ENCODE measurements at places on chromosomes 3 and 15.

GRCh38 chr3:53104762-53105161 is 25.5 kb downstream of the RFT1 start:
- DNase-seq: no peak

DNA sequence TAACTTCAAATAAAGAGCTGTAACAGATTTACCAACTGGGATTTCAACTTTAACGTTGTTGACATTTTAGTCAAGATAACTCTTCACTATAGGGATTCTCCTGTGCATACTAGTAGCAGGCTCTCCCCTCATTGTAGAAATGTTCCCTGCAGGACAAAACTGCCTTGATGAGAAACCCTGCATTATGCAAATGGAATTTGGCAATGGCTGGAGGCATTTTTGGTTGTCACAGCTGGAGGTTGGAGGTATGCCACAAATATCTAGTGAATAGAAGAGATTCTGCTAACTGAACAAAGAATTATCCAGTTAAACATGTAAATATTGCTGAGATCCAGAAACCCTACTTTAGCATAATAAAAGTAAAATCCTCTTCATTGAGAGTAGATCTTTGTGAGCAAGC is 928.8 kb upstream of the ALCAM start:
- no peak for DNase-seq

GRCh38 chr3:112512320-112512719 is 13.0 kb upstream of the BTLA start:
- DNase-seq: no peak

- DNase-seq: no peak
Measured at GRCh38 chr3:120441776-120442175, 9.0 kb downstream of the FSTL1 start.

DNA sequence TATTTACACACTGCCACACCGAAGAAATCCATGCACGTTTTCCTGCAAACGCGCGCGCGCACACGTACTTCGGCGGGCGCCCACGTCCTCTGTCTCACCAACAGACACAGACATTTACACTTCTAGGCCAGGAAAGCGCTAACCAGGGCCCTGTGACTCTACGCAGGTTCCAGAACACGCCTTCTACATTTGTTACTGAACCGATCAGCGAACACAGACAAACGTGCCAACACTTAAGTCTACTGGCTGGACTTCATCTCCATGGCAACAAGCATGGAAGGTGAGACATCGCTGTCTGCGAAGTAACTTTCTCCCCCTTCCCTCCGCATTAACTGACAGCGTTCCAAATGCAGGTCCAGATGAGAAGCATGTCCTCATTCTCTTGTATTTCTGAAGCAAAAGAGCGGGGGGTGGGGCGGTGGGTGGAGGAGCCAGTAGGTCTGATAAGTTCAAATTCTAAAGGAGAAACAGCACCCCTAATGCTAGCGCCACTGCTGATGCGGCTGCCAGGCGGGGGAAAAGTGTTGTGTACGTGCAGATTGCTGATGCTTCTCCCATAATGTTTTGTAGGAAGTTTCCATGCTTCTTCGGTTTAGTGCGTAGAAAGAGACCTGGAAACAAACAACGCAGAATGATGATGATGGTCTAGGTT is at the start of gene CTXN2:
Gene CTXN2, plus strand, starts transcription at position 92 of the 652 bp plus-strand sequence. CDS start 9,636 bp downstream, outside the sequence.
- DNase-seq: no peak

DNA sequence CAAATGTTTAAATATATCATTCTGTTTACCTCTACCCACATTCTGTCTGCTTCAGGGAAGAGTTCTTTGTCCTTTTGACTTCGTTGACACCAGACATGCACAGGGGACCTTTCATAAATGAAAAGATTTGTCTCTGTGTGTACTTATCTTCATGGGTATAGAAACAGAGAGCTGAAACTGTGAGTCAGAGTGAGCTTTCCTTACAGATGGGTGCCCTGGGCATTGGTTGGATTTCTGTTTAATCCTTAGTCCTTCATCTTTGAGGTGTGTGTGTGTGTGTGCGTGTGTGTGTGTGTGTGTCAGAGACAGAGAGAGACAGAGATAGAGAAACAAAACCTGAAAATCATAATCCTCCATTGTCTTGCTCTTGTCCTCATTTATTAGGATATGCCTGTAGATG is 517.4 kb downstream of the TUSC7 start:
- DNase-seq: no peak

DNA sequence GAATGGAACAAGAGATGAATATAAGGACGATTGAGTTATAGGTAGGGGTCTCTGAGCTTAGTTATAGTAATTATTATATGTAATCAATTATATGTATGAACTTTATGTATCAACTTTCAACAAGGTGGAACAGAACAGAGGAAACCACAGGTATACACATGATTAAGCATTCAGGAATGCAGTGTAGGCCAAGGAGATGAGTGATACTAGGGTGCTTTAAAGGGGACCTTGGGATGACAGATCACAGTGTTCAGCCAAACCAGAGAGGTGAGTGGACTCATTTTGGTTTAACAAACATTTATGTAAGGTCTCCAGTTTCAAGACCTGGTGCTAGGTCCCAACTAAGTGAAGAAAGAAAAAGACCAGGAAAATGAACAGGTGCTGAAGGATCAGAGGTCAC is 895.5 kb downstream of the ROBO2 start:
- DNase-seq: no peak

GRCh38 chr3:140842984-140843649 is 98.5 kb upstream of the SLC25A36 start:
- no peak for DNase-seq

- no peak for DNase-seq
Measured at GRCh38 chr3:136336329-136337100, 86.4 kb downstream of the PCCB start.

GRCh38 chr15:83720468-83720867 is 66.5 kb downstream of the ADAMTSL3 start:
- DNase-seq: no peak

- DNase-seq: no peak
Measured at GRCh38 chr15:42184296-42184695, 23.8 kb downstream of the VPS39 start.

- no peak for DNase-seq
Measured at GRCh38 chr3:111667170-111667569, 72.0 kb upstream of the ZBED2 start.

- no peak for DNase-seq
Measured at GRCh38 chr3:183701744-183702143, 4.1 kb downstream of the YEATS2 start.

GRCh38 chr15:85771271-85771670 is 23.5 kb downstream of the KLHL25 start:
- DNase-seq: no peak

- DNase-seq: no peak
Measured at GRCh38 chr15:80536716-80537115, 132.5 kb downstream of the ARNT2 start.

DNA sequence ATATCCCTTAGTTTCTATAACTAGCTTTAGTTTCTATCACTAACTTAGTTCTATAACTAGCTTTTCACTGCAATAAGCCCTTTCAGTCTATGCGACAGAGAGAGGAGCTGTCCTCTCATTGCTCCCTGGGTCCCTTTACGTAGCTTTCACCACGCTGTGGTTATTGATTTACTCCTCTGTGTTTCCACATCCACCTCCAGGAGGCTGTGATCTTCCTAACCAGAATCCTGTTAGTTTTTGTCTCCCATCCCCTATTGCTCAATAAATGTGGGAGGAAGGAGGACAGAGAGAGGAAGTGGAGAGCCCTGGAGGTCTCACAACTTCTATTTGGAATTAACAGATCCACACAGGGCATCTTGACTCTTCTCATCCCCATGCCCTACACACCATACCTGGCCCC is 1036.1 kb downstream of the MCTP2 start:
- no peak for DNase-seq

DNA sequence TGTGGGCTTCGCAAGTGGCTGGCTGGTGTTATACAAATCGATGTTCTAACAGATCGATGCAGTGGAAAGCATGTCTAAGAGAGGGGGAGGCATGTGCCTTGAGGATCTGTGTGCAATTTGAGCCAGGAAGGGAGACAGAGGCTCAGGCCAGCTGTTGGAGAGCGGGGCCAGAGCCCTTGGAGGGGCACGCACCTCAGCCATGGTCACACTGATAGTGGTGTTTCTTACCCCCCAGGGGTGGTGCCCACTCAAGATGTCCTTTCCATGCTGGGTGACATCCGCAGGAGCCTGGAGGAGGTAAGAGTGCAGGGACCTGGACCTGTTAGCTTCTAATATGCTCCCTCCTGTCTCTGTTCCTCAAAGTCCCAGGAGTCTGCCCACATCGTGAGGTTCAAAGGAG is 3.8 kb upstream of the ABTB1 start:
- no peak for DNase-seq

DNA sequence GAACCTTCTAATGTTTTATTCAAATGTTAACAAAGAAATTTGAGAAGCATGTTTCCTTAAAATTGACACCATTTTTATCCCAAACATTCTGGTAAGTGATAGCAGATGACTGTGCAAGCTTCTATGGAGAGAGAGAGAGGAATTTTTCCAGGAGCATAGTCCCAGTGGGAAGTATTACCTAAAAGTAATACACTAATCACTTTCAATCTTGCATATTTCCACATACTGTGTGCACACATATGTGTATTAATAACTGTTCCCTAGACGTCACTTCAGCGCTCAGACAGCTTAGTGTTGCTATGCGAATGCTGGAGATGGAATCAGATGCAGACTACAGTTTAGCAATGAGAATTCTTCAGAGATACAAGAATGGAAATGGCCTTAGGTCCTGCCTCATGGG is 424.3 kb upstream of the TPRG1 start:
- DNase-seq: no peak

- no peak for DNase-seq
Measured at GRCh38 chr3:52483577-52484381, 11.4 kb upstream of the STAB1 start.

DNA sequence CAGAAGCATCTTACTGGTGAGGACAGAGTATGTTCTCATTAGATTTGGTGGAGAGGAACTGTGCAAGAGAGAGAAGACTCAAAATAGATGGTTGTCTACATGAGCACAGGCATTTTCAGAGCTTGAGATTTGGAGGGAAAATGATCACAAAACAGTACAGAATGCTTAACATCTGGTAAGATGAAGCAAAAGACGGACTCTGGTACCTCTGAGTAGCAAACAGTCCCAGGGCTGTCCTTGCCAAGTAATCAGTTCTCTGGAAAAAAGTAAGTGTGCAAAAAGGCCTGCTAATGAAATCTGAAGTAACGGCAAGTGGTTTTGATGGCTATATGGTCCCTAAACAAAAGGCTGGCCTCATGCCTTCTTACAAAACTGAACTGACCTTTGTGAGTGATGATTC is 414.2 kb downstream of the CNTN4 start:
- no peak for DNase-seq

GRCh38 chr3:61078048-61078752 is 173.1 kb downstream of the FHIT start:
- DNase-seq: no peak

DNA sequence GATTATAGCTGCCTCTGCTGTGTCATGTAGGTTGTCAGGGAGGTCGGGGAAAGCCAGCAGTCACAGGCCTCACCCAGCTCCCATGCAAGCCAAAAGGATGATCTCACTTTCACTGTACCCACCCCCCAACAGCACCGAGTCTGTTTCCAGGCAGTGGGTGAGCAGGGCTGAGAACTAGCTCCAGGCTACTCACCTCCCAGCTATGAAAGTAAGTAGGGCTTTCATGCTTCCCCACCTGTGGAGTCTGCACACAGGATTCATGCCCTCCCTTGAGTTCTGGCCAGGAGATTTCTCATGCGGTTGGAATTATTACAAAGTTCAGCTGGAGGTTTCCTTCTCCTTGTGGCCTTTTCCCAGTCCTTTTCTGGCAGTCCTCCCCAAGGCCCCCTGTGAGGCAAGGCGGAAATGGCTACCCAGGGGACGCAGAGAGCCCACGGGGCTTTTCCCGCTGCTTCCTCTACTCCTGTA is 356.2 kb downstream of the SV2B start:
- no peak for DNase-seq

DNA sequence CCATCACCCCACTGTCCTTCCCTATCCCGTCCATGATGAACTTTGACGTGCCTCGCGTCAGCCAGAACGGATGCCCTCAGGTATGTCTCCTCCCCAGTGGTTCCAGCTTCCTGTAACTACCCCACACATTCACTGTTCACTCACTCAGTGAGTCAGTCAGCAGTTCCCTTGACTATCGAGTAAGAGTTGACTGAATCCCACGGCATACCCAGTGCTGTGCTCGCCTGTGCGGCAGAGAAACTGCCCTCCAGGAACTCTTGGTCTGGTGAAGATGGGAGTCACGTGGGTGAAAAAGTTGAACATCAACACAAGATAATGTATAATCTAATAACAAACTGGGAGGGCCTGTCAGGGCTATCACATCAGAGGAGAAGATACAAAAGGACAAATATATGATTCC is 36.7 kb downstream of the CCDC33 start:
- DNase-seq: no peak

- DNase-seq: no peak
Measured at GRCh38 chr3:184382326-184383032, 2.6 kb downstream of the CHRD start.

- DNase-seq: no peak
Measured at GRCh38 chr15:38944536-38944935, 379.9 kb upstream of the RASGRP1 start.

DNA sequence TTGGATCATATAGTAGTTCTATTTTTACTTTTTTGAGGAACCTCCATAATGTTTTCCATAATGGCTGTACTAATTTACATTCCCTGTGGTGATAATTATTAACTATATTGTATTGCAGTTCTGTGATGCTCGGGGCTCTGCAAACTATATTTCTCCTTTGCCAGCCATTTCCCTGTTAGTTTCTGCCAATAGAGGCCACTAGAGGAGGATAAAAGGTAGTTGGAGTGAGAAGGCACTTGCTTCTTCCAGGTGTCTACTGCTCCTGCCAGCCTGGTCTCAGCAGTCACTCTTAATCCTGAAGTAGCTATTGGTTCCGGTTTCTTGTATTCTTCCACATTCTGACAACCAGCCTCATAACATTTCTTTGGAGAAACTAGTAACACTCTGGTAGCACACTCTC is 233.9 kb upstream of the GBE1 start:
- no peak for DNase-seq

DNA sequence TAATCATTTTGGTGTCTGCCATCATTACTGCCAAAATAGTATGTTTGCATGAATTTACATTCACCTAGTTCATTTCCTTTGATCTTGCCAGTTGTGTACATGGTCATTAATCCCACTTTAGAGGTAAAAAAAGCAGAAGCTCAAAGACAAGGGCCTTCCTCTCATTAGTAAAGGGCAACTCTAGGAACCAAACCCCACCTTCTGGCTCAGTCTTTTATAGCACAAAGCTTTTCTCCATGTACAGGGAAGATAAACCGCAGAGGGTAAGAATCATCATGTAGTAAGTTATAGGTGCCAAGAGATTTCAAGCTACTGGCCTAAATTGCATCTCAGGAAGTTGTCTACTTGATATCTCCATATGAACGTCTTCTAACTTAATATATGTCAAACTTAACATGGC is 19.3 kb upstream of the SPG21 start:
- no peak for DNase-seq

All from activated T-cell treated with anti-CD3 and anti-CD28 coated beads for 1 hour (primary cell).